ENCODE measurements at places on chromosomes 3 and 15.
A peak's percentile ranks its signal among the peaks of the same experiment; 100 is the strongest.

- no peak for DNase-seq
Measured at GRCh38 chr15:65087411-65087810, 10.9 kb downstream of the KBTBD13 start.

- no peak for DNase-seq
Measured at GRCh38 chr15:65910341-65910740, 41.0 kb downstream of the RAB11A start.

- DNase-seq, result no peak
Measured at GRCh38 chr3:48001991-48002390, 14.2 kb downstream of the MAP4 start.

DNA sequence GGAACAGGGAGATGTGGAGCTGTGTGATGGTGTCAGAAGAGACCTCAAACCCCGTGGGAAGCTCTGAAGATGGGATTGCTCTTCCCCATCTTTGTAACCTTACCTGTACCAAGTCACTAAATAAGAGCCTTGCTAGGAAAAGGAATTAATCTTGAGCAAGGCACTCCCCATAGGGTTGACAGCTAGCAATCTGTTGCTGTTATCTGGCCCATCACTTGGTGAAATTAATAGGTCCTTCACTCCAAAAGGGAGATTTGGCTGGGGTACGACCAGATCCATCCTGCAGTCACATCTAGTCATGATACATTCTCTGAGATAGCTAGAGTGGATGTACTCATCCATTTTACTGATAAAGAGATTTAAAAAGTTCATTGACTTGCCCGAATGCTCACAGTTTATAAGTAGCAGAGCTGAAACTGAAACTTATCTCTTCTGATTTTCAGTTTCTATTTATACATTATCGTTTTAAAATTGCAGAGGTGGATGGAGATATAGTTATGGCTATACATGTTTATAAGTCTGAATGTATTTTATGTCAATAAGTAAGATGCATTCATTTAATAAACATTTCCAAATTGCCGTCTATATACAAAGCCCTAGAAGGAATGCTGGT lies 299.1 kb upstream of the MCTP2 start:
- no peak for DNase-seq

GRCh38 chr3:125045965-125046364 lies 9.8 kb downstream of the HEG1 start:
- no peak for DNase-seq

DNA sequence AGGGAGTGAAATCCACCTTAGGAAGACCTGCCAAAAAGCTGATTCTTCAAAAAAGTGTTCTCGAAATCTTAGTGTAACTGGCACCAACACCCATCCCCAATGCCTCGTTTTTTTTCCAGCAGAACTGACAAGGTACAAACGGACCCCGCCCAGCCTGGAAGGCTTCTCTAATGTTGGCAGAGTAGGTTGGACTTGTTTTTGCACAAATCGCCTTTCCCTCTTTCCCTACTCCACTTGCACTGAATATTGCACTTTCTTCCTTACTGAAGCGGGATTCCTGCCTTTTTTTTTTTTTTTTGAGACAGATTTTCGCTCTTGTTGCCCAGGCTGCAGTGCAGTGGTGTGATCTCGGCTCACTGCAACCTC lies 544 bp upstream of the TIMMDC1 start:
- peak; percentile 27 for DNase-seq

- no peak for DNase-seq
Measured at GRCh38 chr3:65045138-65045537, 357.3 kb upstream of the ADAMTS9 start.

GRCh38 chr3:49016414-49017228 lies 1.8 kb downstream of the DALRD3 start:
- no peak for DNase-seq

- DNase-seq, result no peak
Measured at GRCh38 chr15:35533130-35534110, 12.5 kb downstream of the DPH6 start.

GRCh38 chr3:46866720-46867549 lies 3.7 kb upstream of the MYL3 start:
- DNase-seq, result peak; percentile 69

DNA sequence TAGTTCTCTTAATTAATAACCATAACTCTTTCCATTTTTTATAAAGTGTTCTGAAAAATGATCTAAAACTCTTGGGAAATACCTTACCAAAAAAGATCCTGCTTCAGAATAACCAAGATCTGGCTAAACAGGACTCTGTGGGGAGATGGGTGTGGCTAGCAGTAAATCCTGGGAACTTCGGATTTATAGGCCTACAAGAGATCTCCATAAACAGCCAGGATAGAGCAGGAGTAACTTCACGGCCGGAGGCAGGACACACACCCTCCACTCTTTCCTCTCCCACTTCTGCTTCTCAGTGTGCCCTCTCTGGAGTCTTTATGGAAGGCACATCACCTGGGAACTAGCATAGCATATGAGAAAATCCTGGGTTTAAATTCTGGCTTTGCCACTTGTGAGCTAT lies 309.4 kb upstream of the SOX2 start:
- no peak for DNase-seq

Data from Caco-2 (cell line).